NCI-H1092 (cell line): ENCODE measurements at places on chromosomes 7 and 10.

DNA sequence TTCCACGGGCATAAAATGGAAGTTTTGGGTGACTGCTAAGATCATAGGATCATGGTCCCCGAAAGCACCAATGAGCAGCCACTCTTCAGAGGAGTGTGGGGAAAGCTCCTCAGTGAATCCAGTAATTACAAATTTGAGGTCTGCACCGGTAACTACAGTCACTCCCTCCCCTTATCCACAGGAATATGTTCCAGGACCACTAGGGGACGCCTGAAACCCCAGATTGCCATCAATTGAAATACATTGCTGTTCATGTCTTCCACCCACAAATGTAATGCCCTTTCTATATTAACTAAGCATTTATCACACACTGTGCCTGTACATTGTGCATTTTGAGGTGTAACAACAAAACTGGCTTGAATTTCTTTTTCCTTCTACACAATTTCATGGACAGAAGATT, 447.9 kb upstream of the PFKP start:
- peak; percentile 71 for DNase-seq

- DNase-seq = no peak
These were observed 143.3 kb upstream of the GPR26 start for GRCh38 chr10:123522702-123523312.

DNA sequence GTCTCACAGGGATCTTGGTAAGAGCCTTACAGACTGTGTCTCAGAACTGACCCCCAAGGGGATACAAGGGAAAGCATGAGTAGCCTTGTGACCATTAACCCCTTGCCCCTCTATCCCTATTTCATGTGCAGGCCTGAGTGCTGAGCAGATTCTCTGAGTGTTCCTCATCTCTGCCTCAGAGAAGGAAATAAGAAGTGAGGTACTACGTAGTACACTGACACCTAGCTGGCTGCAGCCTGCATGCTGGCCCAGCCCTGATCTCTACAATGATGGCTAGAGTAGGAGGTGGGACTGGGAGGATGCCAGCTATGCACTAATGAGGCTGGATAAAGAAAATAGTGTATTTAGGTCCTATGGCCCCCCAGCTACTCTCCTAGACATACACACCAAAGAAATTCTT, 174.9 kb upstream of the HPS1 start:
- no peak for DNase-seq

DNA sequence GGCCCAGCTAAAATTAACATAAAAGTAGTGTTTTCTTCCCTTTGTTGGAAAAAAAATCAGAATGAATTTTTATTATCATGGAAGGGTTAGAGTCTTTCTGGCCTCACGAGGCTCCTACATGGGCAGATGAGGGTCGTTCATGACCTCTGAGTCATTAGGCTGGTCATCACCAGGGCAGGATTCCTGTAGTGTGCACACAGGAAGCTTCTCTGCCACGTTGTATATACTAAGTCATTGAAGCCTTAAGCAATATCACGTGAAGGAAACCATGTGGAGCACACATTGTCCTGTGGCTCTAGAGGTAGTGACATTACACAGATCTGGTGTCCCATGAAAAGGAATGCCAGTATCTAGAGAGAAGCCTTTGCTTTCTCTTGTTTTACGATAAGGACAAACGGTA, 84.7 kb upstream of the C1QL3 start:
- DNase-seq = no peak

DNA sequence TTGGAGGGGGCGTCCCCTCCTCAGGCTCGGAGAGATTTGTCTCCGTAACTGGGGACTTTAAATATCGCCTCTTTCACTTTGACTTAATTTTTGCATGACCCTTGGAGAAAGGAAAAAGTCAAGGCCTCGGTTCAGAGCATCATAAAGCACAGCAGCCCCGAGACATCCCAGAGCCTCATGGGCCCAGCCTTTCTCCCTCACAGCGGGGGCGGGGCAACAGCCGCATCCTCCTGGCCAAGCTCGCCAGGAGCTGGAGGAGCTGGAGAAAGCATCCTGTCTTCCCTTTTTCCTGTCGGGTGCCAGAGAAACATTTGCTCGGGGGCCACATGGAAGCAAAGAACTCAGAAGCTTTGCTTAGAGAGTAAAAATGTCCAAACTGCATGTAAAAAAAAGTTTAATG, 43.6 kb upstream of the DPYSL4 start:
- DNase-seq = no peak

GRCh38 chr10:12431151-12432101, 82.1 kb downstream of the CAMK1D start:
- no peak for DNase-seq

GRCh38 chr10:132678436-132679216, 107.3 kb downstream of the NKX6-2 start:
- no peak for DNase-seq

- peak; percentile 75 for DNase-seq
These were observed 332.5 kb upstream of the ETV1 start for GRCh38 chr7:14321947-14322346.

DNA sequence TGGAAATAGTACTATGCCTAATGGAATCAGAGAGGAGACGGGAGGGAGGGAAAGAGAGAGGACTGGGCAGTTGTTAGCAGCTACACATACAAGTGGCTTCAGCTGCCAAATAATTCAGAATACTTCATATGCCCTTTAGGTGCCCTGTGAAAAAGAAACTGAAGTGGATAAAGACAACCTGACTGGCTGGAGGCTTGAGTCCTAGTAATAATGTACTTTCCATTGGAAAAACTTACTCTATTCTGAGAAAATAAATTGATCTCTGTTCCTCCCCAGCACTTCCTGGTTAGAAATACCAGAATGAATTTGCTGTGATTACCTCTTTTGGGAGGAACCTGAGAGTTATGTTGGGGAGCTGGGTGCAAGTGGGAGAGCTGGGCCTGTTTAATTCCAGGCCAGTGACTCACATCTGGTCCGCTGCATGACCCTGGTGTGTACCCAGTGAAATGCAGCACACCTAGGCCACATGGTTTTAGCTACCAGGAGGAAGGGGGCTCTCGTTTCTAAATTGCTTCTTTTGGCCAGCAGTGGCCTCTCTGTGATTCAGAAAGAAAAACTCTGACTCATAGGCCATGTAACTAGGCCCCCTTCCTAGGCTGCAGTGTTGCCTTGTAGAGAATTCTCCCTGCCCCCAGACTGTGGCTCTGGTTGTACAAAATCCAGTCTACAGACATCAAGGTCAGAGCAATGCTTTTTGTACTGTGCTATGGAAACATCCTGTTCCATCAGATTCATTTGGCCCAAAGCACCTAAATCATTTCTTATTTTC, 6.5 kb downstream of the AGFG2 start:
- no peak for DNase-seq

DNA sequence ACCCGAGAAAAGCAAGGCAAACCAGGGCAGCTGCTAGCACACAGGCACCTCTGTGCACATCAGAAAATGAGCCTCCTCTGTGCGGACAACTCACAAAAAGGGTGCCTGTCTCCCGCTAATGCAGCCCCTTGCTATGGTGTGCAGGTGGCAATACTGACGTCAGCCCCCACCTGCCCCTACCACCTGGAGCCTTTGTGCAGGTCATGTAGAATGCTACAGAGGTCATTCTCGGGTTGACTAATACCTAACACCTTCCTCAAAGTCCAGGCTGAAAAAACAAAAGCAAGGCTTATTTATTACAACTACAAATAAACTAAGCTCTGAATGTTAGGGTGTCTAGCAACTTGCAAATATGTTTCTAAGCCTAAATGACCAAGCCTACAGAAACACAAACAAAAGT, 13.9 kb downstream of the PIP4K2A start:
- DNase-seq = no peak

- no peak for DNase-seq
These were observed 112.8 kb downstream of the CYTH3 start for GRCh38 chr7:6159524-6160031.

- no peak for DNase-seq
These were observed 95.1 kb upstream of the PPP2R2D start for GRCh38 chr10:131805696-131806095.

DNA sequence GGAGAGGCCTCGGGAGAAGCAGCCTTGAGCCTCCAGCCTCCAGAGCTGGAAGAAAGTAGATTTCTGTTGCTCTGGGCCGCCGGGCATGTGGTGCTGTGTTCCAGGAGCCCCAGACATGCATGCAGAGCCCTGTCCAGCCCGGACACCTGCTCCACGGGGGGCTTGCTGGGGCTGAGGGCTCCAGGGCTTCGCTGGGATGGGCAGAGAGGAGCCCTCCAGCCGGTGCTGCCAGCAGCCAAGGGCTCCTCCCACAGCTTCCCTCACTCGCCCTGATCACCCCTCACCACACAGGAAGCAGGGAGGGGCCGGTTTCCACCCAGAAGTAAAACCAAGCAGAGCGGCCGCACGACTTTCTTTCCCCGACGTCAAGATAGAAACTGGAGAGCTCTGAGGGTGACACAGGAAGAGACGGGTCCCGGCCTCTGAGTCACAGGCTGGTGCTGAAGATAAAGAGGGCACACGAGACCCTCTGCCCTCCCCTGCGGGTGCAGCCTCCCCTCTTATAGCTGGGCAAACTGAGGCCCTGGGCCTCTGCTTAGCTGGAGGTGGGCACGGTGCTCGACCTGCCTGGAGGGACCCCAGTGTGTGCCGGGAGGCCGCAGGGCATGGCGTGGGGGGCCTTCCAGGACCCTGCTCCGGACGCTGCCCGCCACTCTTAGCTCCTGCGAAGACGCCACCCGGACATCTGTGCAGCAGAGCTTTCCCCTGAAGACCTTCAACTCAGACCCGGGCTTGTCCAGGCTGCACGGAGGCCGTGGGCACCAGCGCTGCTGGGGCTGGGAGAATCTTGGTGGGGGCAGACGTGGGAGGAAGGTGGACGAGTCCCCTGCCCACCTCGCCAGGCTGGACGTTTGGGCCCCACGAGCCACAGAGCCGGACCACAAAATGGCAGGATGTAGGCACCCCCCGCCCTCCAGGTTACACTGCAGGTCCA, 31.1 kb downstream of the ADAP1 start:
- no peak for DNase-seq

DNA sequence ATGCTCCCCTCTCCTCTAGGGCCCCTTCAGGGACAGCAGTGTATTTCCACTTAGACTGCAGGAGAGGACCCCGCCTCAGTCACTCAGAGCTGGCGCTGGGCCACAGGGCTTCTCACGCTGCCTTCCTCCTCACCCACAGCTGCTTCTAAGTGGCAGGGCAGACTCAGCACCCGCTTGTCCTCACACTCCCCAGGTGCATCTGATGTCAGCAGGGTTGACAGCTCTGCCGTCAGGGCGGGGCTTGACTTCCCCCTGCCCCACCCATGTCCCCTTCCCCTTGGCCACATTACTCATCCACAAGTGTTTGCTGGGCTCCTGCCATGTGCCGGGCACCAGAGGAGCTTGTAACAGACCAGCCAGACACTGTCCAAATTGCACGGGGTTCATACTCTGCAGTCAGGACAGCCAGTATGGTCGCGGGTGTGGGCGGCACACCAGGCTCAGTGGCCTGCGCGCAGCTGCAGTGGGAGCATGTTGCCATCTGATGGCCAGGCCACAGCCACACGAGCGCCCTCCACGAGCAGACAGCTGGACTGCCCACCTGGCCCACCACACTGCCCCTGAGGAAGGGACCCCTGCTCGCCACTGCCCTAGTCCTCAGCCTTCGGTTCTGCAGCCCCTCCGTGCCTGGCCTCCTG, 29.3 kb upstream of the TTYH3 start:
- DNase-seq = peak; percentile 49

- no peak for DNase-seq
These were observed 147.9 kb downstream of the RPS24 start for GRCh38 chr10:78181381-78182055.

GRCh38 chr10:89414879-89415821, 782 bp downstream of the IFIT5 start:
- no peak for DNase-seq

DNA sequence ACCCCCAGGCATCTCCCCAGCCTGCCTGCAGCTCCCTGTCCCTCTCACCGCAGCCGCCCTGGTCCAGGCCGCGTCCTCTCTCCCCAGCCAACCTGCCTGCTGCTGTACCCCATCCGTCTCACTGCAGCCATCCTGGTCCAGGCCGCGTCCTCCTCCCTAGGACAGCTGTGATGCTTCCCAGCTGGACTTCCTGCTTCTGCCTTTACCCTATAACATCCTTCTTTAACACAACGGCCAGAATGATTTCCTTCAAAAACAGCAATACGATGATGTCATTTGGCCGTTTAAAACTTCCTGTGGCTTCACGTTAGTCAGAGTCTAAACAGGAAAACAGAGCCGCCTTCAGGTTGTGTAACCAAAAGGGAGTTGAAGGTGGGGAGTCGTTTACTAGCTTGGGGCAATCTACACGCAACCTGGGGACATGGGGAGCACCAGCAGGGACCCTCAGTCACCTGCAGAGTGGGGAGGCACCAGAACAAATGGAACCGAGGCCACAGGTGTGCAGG, 32.2 kb upstream of the ZFAND2A start:
- DNase-seq = no peak
